ENCODE measurements at places on chromosomes 11 and 22.

DNA sequence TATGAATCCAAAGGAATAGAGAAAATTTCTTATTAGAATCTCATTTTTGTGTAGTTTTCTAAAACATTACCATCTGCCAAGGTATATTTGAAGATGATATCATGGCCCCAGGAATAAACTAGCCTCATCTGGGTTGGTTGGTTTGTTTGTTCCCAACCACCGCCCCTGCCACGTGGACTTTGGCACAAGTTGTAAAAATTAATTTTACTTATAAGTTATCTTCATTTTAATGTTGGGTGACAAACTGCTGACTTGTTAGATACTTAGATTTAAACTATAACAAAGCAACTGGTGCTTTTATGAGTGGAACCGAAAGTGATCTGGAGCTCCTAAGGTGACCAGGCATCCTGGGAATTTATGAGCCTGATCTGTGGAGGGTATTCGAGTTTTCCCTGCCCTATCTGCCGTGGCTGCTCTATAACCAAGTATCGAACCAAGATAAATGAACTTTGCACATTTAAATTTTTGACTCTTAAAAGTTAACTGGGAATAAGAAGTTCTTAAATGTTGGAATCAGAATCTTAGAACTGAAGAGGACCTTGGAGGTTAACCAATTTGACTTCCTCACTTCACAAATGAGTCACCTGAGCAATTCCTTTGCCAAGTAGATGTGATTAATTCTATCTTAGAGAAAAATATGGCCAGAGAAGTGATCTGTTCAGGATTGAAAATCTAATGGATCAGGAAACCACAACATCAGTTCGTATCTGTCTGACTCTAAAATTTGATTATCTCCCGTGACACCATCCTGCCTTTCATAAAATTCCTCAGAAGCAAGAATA is 129.1 kb upstream of the ARHGAP42 start:
- no peak for DNase-seq

DNA sequence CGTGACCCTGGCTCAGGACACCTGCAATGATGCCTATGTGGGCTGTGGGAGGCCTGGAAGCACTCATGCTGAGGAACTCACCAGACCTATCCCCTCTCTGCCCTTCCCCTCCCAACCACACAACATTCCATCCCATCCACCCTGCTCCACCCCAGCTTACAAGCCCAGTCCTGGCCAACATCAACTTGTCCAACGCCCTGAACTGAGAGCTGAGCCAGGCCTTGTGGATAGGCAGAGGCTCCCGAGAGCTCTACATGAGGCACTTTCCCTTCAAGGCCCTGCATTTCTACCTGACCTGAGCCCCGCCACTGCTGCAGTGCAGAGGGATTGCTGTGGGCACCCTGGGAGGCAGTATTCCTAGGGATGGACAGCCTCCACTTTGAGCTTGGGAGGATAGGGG is 112.4 kb downstream of the PDE2A start:
- no peak for DNase-seq

DNA sequence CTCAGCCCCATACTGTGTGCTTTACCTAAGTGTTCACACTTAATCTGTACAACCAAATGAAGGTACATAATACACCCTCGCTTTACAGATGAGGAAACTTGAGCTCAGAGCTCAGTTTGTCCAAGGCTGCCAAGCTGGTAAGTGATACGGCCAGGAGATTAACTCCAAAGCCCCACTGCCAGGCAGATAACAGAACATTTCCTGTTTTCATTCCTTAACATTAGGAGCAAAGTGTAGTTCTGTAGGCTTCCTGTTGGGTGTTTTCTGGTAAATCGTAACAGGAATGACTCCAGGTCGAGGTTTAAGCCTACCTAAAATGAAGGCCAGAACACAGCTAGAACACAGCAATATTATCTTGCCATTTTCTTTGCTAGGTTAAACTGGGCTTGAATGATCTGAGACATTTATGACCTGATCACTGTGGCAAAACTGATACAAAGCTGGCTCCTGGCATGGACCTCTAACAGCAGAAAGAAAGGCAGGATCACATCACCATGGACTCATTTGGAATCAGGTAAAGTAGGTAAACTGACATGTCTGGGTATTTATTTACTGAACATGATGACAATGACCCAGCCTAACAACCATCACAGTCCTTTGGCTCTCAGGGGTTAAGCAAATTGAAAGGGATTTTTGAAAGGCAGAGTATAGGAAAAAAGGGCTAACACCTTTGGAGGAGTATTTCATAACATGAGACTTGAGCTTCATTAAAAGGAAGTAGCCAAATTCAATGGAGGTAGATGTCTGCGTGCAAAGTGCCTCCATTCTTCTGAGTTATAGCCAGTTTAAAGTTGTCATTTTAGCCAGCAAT is 3.9 kb upstream of the NUP50 start:
- no peak for DNase-seq

DNA sequence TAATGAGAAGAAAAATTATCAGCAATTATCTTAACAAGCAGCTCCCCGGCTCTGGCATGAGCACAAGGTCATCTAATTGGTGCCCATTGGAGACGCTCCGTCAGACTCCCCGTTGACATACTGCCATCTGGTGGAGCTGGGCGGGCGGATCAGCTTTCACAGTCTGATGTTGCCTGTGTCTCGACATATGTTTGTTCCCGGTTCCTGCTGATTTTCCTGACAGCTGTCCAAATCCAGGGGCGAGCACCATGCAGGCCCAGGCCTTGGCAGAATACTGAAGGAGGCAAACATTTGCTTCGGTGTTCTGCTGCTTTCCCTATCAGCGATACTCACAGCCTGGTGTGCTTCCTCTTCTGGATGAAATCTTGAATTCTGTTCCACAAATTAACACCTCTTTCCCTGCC is 43.8 kb upstream of the BARX2 start:
- DNase-seq = peak; percentile 61

- DNase-seq = no peak
These were observed 97.9 kb downstream of the RRAS2 start for GRCh38 chr11:14261066-14261465.

- DNase-seq = peak; percentile 40
These were observed 215.4 kb upstream of the UBASH3B start for GRCh38 chr11:122439866-122440810.

GRCh38 chr11:46278387-46279125 is 1.1 kb downstream of the CREB3L1 start:
- peak; percentile 88 for DNase-seq

GRCh38 chr11:66854729-66855211 is 2.1 kb upstream of the LRFN4 start:
- DNase-seq = no peak

- no peak for DNase-seq
These were observed 13.1 kb upstream of the LYVE1 start for GRCh38 chr11:10581481-10582019.

DNA sequence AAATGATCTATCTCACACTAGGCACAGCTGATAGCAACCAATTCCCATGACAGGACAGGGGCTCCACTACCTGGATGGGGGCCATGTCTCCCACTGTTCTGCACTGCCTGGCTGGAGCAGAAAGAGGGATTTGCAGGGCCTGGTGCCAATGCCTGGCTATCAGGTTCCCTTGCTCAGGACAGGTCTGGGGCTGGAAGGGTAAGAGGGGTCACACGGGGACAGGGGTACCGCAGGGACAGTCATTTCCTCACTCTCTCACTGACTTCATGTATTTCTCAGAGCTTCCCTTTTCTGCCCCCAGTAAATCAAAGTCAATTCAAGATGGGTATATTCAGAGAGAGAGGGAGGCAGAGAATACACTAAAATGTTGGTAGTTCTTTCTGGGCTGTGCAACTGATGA is 119.1 kb upstream of the CSNK2A3 start:
- no peak for DNase-seq

DNA sequence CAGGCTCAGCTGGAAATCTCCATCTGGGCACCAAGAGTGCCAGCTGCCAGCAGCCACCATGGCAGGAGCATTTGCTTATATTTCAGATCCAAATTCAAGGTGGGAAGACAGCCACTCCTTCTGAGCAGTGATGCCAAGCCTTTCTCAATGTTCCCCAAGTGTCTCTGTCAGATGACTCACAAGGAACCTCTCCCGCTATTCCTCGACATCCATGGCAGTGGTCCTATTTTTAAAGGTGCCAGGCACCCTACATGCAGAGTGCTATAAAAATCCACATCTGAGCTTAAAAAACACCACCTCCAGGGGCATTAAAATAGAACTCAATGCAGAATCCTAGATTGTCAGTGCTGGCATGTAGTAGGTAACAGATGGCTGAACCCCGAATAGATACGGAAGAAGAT is 112.1 kb downstream of the SLC1A2 start:
- DNase-seq = no peak

DNA sequence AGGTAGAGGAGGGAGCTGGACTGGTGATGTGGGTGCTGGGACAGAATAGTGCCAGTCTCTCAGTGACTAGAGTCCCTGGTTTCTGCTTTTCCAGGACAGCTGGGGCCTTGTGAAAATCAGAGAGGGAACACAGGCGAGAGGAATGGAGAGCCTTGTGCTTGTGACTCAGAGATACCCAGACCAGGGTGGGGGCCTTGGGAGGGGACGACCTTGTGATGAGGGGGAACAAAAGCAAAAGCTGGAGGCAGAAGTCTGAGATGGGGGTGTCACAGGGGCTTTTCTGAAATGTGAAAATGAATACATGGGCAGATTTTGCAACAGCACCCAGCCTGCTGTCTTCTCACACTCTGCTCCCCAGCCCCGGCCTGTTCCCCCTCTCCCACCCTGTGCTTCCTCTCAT is 3.4 kb upstream of the NR1H3 start:
- DNase-seq = no peak

- peak; percentile 78 for DNase-seq
These were observed at the start of gene TRAF6 for GRCh38 chr11:36509694-36510593. TSS of gene TRAF6 (minus strand) at chr11:36510272. CDS start at chr11:36501515, 8,757 bp downstream.

DNA sequence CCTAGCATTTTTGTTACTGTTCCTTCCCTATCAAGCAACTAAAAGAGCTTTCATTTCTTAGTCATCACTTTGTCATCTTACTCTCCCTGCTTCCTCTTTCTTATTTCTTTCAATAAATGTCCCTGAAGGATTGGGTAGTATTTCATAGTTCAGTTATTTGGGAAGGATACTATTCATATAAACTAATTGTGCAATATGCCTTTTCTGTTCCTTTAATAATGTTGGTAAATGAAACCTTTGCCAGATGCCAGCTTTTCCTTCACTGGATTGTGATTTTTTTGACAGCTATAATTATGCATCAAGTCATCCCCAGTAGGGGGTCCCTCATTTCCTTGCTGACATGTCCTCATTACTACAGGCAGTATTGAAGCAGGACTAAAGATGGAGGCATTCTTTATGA is 101.7 kb downstream of the ATM start:
- peak; percentile 38 for DNase-seq

- DNase-seq = no peak
These were observed 798 bp downstream of the BCR start for GRCh38 chr22:23180893-23181720.

GRCh38 chr11:31740131-31740530 is 71.0 kb downstream of the PAX6 start:
- no peak for DNase-seq

DNA sequence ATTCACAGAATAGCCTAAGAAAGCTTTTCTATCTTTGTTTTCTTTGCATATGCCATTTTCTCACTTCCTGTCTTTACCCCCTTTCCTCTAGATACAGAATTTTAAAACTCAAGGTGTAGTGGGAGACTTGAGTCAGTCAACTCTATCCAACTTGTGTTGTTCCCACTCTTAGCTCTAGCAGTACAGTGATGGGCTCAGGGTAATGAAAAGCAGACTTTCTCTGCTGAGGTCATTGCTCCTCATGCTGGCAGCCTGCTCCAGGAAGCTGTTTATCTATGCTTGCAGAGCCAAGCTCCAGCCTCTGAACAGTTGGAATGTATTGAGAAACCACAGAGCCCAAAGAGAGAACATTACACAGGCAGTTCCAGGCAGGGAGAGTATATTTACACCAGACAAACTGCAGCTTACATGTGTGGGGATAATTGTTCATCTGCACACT is 68.1 kb downstream of the CSTPP1 start:
- peak; percentile 71 for DNase-seq

GRCh38 chr22:50304528-50305392 is 2.7 kb downstream of the PLXNB2 start:
- DNase-seq = peak; percentile 60

DNA sequence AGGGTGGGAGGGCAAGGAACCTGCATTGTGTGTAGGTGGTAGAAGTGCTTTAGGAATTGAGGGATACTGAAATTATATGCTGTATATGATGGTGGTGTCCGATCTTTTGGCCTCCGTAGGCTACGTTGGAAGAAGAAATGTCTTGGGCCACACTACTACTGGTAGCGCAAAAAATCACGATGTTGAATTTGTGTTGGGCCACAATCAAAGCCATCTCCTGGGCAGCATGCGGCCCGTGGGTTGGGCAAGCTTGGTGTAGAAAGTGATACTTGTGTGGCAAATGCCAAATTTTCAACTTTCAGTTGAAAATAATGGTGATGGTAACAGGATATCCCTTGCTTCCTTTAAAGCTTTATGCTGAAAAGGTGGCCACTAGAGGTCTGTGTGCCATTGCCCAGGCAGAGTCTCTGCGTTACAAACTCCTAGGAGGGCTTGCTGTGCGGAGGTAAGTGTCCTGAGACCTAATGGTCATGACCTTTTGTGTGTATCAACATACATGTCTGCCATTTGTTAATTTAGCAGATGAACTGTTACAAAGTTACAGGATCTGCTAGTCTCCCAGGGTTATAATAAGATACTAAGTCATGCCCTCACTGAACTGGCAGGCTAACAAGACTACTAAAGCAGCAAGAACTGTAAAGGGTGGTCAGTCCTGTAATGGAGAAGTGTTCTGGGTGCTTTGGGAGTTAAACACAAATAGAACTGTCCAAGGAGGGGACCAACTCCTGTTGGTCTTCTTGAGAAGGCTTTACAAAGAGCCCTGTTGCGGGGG is 2.9 kb downstream of the RPS3 start:
- DNase-seq = no peak

- peak; percentile 31 for DNase-seq
These were observed 33.4 kb upstream of the MICAL2 start for GRCh38 chr11:12076840-12077534.

GRCh38 chr22:27461470-27461869 is 340.1 kb downstream of the MN1 start:
- peak; percentile 94 for DNase-seq

Data from hepatic stellate cell (primary cell).